ENCODE measurements at places on chromosomes 11 and 22. TPM values are rescaled to one million over a fixed set of nuclear protein-coding genes. Genes with fewer than 3 reads are reported as not detected.

Gene CCDC87
- total RNA-seq, result 0.18 TPM

Gene FAM180B
- not detected for total RNA-seq

Gene ZC3H12C
- 13.5 TPM for total RNA-seq

Gene MEI1
- 0.64 TPM for total RNA-seq

Gene FRMD8
- total RNA-seq, result 120 TPM

Gene SERHL2
- 1.4 TPM for total RNA-seq

Gene HSPB2
- not detected for total RNA-seq
